ENCODE measurements at places on chromosomes 2 and 18.

DNA sequence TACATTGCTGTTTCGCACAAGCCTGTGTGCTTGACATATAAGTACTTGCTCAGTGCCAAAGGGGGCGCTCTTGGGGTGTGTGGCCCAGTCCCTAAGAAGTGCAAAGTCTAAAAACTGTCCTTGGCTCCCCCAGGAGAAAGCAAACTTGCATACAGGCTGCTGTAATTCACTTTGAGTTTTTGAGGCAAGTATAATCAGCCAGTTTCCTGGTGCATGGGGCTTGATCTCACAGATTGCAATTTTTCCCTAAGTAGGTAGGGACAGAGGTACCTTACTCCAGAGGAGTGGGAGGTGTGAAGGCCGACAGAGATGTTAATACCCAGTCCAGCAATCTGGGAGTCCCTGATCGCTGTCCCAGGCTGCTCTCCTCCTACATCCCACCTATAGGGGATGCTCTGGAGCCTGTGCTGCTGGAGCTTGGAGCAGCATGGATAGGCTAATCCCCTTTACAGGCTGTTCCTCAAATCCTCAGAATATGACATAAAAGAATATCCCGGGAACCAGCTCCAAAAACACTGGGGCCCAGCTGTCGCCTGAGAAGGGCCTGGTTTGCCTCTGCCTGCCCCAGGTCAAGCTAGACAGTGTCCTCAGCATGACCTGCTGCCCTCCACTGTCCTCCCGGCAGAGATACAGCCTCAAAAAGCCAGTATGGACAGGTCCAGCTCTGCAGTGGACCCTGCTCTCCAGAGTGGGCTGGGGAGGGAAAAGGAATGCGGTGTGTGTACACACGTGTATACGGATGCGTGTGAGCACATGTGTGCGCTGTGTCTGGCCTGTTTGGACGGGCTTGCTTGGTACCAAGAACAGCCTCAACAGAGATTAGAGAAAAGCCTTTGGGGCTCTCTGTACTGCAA is 136.5 kb upstream of the HAAO start:
- DNase-seq: no peak

GRCh38 chr2:46545015-46545839 is 65.9 kb downstream of the TMEM247 start:
- DNase-seq: no peak

DNA sequence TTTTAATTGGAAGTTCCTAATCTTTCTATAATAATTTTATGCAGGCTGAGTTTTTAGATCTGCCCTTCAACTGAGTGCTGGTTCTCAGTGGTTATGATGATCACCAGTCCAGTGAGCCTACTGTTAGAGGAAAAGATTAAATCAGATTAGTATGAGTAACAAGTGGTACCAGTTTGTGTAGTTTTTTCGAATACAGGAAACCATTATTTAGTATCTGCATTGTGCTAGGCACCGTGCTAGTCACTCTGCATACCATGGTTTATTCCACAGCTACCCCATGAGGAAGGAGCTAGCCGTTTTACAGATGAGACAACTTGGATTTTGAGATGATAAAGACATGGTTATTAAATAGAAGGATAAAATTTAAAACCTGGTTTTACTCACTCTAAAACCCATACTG is 6.1 kb downstream of the PSMD1 start:
- DNase-seq: no peak

DNA sequence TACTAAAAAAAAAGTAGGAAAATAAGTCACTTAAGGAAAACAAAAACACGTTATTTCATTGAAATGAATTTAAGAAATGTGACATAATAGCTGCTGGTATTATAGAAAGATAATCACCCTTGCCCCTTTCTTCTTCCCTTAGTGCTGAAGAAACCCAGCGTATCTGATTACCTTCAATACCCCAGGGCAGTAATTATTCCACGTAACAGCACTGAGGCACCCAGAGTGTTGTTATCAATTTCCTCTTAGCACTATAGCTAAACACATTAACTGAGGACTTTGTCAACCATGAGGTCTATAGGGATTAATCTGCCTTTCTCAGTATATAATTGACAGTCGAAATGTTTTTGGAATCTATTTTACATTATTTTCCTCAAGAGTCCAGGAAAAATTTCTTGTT is 180.0 kb upstream of the NXPH2 start:
- no peak for DNase-seq

DNA sequence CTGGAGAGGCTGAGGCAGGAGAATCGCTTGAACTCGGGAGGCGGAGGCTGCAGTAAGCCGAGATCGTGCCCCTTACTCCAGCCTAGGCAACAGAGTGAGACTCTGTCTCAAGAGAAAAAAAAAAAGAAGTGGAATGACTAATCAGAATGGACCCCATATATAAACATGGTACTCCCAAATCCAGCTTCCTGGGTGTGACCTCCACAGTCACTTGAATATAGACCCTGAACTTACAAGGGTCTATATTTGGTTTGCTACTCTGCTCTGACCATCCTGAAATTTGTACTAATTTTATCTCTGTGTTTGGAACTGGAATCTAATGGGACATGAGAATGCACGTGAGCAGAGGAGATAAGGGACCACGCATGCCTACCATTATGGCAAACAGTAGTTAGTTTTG is 275.0 kb downstream of the TNS1 start:
- no peak for DNase-seq

DNA sequence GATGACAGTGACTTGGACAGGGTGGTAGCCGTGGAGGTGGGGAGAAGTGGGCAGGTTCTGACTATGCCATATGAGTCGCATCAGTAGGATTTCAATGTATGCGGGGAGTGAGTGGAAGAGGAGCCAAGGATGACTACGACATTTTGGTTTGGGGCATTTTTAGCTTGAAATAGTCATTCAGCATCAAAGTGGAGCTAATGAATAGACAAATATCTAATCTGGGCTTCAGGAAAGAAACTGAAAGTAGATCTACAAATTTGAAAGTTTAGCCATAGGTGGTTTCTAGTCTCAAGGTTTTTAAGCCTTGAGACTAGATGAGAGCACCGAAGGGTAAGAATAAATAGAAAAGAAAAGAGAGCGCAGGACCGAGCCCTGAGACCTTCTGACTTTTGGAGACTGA is 58.3 kb downstream of the FEZ2 start:
- DNase-seq: no peak

DNA sequence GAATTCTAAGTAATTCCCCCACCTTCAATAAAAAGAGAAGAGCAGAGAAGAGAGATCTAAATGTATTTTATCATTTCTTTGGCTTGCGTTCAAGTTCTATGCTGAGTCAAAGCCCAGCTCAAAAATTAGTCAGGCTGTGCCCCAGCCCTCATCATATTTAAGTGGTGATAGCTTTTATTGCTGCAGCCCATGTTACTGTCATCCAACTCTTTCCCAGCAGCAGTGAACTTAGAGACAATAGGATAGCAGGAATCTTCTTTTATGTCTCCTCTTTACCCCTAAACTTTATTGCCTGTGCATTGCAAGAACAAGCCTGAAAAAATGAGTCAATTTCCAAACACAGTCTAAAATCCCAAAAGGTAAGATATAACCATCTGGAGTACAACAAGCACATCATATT is 1599.3 kb upstream of the PIK3C3 start:
- DNase-seq: no peak

GRCh38 chr2:147348931-147349555 is 495.8 kb upstream of the ACVR2A start:
- DNase-seq: no peak

- no peak for DNase-seq
Measured at GRCh38 chr2:96510931-96511595, 5.9 kb upstream of the NEURL3 start.

- DNase-seq: no peak
Measured at GRCh38 chr2:127573298-127573697, 37.8 kb downstream of the MYO7B start.

DNA sequence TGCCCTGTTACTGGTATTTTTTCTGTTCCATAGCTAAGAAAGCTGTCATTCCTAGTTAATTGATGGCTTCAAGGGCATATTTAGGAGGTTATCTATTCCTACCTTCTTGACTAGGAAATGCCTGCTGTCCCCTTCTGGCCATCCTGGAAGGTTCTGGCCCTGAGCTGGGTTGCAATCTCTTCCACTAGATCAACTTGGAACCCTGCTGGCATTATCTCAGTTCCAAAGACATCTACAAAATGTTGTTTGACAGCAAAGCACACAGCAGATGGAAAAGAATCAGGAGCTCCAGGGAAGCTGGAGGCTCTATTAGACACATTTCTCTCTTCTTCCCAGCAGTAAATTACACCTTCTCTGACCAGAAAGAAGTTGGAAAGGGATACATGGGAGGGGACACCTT is 192.1 kb downstream of the ARHGAP28 start:
- no peak for DNase-seq

DNA sequence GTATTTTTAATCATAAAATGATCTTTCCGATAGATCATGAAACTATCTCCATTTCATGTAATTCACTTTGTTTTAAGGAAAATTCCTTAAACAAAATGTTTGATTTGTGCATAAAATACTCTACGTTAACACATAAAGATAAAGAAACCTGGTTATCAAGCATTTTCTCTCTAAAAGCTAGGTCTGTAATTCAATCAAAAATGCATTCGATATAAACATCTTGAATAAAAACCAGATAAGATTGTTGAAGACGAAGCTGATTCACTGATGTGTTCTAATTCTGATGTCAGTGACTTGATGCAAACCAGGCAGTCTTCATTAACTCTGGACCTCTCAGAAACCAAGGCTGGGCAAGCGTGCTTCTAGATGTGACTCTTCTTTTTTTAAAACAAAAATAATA is 245.2 kb downstream of the CTNNA2 start:
- no peak for DNase-seq

DNA sequence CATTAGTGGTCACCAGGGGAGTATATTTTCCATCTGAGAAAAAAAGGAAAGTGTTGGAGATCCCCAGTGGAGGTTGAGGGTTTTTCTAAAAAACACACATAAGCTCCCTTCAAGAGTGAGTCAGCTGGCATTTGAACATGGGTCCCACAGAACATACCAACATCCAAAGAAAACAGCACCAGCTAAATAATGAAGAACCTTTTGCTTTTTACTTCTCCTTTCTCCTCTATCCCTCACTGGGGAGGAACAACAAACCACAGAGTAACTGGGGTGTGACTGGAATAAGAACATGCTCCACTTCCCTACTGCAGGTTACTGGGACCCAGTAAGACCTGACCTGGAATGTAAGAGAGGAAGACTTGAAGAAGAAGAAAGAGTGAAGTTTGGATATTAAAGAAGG is 56.5 kb upstream of the RAPH1 start:
- DNase-seq: no peak

- no peak for DNase-seq
Measured at GRCh38 chr2:56713978-56714377, 530.2 kb downstream of the CCDC85A start.

DNA sequence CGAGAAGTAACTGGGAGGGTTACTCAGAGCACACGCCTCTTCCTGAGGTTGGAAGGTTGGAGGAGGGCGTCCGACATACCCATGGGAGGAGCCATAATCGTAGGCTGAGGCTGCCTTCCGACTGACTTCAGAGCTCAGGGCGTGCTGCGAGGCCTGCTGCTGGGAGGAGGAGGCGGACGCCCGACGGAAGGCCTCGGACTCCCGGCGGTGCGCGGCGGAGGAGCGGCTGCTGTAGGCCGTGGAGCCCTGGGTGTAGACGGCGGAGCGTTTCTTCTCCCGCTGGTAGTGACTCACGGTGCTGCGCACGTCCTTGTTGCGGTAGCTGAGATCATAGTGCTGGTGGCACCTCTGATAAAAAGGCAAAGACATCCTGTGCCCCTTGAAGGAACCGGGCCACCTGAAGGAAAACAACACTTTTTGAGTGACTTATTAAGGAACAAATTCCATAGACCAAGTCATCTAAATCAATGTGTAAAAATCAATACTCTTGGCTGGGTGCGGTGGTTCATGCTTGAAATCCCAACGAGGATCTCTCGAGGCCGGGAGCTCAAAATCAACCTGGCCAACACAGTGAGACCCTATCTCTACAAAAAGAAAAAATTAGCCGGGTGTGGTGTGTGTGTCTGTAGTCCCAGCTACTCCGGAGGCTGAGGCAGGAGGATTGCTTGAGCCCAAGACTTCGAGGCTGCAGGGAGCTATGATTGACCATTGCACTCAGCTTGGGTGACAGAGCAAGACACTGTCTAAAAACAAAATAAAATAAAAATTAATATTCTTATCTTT is 4.7 kb downstream of the MYOM1 start:
- no peak for DNase-seq

DNA sequence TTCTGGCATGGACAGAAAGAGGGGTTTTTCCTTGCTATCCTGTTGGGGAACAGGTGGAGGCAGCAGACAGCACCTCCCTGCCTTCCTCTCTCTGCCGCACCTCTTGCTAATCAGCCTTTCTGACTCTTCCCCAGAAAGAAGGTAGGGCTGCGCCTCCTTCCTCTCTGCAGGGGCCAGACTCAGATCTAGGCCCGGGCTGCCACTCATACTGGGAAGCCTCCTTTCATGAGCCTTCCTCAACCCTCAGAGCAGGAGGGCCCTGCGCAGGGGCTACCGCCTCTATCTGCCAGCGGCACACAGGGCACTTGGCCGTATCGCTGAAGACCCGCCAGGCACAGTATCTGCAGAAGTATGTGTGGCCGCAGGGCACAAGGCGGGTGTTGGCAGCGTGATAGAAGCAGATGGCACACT is 7.1 kb downstream of the NEURL3 start:
- DNase-seq: no peak

DNA sequence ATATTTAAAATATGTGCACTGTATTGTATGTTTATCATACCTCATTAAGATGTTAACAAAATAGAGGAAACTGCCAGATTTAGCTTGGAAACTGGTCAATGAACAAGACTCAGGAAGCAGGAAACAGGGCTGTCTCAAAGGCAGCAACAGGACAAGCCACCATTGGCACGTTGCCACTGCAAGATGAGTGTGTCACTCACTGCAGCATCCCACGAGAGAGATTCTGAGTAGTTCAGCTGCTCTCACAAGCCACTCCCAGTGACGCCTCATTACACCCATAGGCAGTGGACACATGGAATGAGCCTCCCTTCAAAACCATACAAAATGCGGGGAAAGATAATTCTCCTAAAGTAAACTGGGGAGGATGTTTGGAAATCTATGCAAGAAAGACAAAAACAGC is 181.9 kb upstream of the DLGAP1 start:
- no peak for DNase-seq

DNA sequence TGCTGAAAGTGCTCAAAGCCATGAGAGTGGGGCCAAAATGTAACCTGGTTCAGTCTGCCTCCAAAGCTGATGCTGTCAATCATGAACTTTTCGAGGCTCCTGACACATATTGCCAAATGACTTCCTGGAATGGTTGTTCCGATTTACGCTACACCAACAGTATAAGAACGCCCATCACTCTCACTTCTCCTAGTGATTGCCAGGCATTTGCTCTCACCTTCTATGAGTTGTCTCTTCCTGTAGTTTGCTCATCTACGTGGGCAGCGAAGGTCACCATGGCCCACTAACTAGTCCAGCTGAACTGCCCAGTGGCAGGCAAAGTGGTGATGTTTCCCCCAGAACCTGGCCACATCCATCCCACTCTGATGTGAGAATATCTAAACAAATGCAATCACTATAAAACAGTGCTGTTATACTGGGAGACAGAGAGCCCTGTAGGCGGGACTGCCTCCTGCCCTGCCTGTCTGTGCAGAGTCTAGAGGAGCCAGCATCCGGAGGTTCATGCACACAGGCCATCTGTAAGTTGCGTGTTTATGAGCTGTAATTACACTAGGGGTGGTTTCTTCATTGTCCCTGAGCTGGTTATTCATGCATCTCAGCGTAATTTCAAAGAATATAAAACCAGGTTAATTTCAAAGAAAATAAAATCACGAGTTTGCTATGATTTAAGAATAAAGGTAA is 8.8 kb upstream of the CABLES1 start:
- no peak for DNase-seq
